Effector memory CD4-positive, alpha-beta T cell (primary cell): ENCODE measurements at places on chromosomes 7 and 10.

DNA sequence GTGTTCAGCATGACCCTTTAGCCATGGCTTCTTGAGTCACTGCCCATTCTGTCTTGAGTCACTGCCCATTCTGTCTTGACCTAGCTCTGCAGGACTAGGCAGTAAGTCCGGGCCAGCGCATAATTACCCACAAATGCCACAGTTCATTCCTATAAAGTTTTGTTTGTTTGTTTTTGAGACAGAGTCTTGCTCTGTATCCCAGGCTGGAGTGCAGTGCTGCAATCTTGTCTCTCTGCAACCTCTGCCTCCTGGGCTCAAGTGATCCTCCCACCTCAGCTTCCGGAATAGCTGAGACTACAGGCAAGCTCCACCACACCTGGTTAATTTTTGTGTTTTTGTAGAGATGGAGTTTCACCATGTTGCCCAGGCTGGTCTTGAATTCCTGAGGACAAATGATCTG lies 32.7 kb upstream of the TARP start:
- no peak for DNase-seq

DNA sequence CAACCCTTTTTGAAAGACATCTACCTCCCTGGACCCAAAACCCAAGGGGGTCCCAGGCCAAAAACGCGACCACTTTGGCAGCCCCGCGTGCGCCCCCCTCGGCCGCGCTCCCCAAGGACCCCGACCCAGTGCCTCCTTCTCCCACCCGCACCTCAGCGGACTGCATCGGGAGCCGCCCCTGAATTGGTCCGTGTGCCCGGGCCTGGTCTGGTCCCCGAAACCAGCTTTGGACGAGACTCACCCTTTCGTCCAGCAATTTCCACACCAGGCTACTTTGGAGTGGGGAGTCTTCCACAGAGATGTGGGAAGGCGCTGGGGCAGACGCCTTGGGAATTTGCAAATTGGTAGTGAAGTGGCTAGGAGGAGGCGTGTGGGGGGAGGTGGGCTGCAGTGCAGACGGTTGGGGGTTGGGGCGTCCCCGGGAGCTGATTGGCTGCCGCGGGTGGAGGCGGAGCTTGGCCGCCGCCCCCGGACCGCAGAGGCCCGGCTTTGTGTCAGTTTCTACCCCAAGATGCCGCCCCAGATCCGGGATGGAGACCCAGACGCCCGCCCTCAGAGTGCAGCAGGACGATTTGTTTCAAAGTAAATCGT lies 16.9 kb downstream of the TCAF1 start:
- no peak for DNase-seq

GRCh38 chr7:79823246-79823951 lies 311.2 kb upstream of the GNAI1 start:
- DNase-seq, result no peak

- no peak for DNase-seq
Observed at GRCh38 chr10:48550977-48551376, 53.9 kb downstream of the ARHGAP22 start.

DNA sequence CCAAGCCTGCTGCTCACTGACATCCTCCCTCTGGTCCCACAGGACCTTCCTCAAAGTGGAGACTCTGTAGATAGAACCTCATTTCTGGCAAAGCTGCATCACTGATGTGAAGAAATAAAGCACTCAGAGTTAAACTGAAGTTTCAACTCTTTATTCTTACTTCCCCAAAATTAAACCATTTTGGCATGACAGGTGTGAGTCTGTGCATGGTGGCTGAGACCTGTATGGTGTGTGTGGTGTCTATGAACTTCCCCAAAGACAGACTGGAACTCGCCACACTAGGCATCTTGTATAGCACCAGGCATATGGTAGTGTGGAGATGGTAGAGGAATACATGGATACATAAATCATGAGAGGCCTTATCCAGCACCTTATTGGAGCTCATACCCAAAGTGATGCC lies 6.6 kb upstream of the WDFY4 start:
- no peak for DNase-seq

DNA sequence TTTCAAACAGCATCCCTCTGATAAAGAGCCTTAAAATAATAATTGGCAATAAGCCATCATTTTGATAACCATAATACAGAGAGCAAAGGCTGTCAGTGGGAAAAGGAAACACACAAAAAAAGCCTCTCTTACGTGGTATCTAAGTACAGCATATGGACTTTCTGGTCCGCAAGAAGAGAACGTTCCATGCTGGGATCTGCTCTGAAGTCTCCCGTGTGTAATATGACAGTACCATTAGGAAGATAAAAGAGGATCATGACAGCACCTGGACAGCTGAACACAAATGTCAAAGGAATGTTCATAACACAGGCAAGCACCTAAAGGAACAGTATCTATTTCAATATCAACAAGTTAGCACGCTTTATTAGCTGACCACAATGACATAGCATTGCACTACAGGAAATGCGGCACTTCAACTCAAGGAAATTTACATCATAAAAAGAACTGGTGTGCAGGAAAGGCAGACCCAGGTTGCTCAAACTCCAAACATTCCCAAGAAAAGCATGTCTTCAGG lies 9.9 kb downstream of the DCLRE1A start:
- DNase-seq, result no peak

DNA sequence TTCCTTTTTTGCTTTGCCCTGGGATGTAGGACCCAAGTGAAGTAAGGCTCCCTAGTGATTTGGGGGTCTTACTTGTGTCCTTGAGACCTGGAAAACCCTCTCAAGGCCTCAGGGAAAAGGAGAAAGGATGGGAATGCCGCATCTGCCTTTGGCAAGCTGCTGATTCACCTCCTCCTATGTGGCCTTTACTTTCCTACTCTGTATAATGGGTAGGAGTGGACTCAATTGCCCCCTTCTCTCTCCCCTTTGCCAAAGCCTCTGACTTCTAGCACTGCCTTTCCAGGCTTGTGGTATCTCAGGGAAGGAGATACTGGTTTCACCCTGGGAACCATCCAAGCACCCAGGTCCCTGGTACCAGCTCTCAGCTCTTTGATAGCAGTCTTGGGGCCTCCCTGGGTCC lies 35.4 kb downstream of the UNC5B start:
- DNase-seq, result no peak

DNA sequence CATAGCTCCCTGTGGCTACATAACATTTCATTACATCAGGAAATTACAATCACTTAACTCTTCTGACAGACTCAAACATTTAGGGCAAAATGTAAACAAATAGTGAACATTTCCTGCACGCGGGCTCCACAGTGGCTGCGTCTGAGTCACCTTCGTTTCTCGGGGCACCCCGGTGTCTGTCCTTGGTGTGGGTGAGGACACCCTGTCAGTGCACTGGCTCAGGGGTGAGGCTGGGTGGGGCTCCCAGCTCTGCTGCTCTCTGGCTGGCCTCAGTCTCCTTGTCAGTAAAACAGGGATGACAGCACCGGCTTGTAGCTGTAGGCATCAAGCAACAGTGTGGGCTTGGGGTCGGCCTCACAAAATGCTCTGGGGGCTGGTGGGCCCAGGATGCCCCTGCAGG lies 237.1 kb upstream of the SHH start:
- no peak for DNase-seq

DNA sequence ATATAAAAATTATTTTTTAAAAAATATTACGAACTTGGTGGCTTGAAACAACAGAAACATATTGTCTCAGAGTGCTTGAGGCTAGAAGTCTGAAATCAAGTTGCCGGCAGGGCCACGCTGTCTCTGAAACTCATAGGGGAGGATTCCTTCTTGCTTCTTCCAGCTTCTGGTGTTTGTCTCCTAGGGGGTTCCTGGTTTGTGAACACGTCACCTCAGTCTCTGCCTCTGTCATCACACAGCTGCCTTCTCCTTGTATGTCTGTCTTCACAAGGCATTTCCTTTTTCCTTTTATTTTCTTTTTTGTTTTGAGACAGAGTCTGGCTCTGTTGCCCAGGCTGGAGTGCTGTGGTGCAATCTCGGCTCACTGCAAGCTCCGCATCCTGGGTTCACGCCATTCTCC lies 12.7 kb upstream of the SNX8 start:
- no peak for DNase-seq

- no peak for DNase-seq
Observed at GRCh38 chr10:80612261-80612660, 74.6 kb downstream of the SH2D4B start.

DNA sequence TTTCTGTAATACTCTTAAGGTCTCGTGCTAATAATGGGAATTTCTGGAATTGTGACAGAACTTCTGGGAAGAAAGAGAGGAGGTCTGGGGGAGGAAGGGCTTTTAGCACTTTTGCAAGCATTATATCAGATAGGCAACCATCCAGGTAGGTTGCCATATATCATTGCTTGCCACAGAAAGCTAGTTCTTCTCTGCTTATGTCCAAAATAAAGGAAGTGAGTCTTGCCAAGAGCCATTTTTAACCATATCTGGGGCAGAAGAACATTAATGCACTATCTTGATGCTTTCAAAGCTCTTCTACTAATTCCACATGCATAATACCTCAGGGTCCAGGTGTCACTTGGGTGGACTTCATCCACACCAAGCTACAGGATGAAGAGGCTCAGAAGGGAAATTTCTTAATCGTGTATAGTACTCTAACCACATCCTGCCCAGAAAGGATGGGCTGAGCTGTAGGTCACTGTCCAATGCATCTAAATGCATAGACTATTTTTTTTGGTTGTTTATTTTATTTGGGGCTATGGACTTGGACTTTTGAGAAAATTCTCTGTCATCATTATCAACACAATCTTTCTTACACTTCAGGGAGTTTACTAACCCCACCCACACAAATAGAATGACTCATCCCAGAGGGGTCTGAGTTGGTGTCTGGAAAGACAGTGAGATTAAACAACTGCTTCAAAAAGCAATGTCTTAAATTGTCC lies 68.9 kb upstream of the ADO start:
- DNase-seq, result no peak

GRCh38 chr7:78542541-78542940 lies 744.0 kb downstream of the PHTF2 start:
- no peak for DNase-seq

- no peak for DNase-seq
Observed at GRCh38 chr10:128950916-128951275, 516.1 kb upstream of the MGMT start.

GRCh38 chr7:142438235-142438922 lies 180.5 kb upstream of the PRSS58 start:
- DNase-seq, result no peak

DNA sequence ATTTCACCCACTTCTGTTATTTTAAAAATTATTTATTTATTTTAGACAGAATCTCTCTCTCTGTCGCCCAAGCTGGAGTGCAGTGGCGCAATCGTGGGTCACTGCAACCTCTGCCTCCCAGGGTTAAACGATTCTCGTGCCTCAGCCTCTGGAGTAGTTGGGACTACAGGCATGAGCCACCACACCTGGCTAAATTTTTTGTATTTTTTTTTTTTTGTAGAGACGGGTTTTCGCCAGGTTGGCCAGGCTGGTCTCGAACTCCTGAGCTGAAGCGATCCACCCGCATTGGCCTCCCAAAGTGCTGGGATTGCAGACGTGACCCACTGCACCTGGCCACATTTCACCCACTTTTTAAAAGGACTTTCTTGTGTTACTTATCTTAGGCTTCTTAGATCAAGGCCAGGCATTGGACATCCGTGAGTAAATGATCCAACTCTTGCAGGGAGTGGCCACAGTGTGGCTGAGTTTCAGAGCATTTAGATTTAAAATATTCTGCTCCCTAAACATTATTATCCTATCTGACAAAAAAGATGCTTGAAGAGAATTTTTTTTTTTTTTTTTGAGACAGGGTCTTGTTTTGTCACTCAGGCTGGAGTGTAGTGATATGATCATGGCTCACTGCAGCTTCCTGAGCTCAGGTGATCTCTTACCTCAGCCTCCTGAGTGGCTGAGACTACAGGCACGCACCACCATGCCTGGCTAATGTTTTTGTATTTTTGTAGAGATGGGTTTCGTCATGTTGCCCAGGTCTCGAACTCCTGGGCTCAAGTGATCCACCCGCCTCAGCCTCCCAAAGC lies 14.4 kb downstream of the SNX10 start:
- DNase-seq, result no peak

GRCh38 chr10:93445097-93445960 lies 36.8 kb downstream of the MYOF start:
- DNase-seq, result no peak

- DNase-seq, result no peak
Observed at GRCh38 chr7:25405736-25406135, 177.4 kb upstream of the NPVF start.

GRCh38 chr7:106111655-106112117 lies 426 bp downstream of the SYPL1 start:
- peak; percentile 55 for DNase-seq

DNA sequence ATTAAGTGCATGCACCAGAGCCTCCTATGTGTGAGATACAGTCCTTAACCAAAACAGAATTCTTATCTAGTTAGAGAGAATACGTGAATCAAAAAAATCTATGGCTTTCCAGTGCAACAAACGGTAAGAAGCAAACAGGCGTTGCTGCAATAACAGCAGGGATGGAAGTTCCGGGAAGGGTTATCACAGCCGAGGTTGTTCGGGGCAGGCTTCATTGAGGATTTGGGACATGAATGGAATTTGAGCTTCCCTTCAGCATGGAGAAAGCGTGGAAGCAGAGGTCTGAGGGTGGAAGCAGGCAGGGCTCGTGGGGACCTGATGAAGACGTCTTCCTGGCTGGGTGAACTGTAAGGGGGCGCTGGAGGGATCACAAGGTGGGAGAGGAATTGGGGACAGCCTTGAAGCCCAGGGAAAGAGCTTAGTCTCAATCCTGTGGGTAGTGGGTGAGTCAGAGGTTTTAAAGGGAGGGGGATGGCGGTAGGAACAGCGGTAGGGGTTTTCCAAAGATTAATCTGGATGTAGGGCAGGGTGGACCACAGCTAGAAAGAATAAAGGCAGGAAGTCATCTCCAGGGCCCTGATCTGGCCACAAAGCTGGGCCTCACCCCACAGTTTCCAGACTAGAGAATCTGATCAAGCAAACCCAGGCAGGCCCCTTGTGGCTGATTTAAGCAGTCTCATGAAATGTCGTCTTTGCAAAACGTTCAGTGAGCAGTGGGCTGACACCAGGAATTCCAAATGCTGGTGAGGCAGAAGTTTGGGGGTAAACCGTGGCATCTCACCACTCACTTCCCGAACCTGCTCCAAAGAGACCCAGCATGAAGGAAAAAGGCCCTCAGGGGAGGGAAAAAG lies 65.1 kb downstream of the CALML3 start:
- no peak for DNase-seq

DNA sequence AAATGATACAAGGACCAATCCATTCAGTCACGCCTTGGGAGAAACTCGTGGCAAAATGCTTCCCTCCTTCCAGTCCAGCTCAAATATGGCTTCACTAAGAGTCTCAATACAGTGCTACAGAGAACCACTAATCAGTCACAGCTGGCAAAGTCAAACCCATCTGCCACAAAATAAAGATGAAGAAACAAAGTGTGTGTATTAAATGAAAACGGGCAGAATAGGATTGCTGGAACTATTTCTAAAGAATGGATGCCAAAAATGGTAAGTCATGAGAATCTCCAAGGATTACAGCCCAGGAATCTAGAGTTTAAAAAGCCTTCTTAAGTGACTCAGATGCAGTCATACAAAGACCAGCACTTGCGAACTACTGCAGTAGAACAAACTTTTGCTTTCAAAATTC lies 61.9 kb downstream of the CACUL1 start:
- no peak for DNase-seq

GRCh38 chr7:137015015-137015414 lies 146.6 kb downstream of the CHRM2 start:
- no peak for DNase-seq

GRCh38 chr10:103739039-103739764 lies 116.2 kb downstream of the SH3PXD2A start:
- DNase-seq, result no peak

GRCh38 chr10:47372726-47373125 lies 11.4 kb downstream of the ZNF488 start:
- no peak for DNase-seq

GRCh38 chr10:89563861-89564478 lies 28.6 kb upstream of the SLC16A12 start:
- DNase-seq, result no peak

- DNase-seq, result no peak
Observed at GRCh38 chr10:30928742-30929141, 102.9 kb downstream of the ZNF438 start.
